ENCODE measurements at places on chromosomes 11 and 22. TPM values are rescaled to one million over a fixed set of nuclear protein-coding genes. Genes with fewer than 3 reads are reported as not detected.

DNA sequence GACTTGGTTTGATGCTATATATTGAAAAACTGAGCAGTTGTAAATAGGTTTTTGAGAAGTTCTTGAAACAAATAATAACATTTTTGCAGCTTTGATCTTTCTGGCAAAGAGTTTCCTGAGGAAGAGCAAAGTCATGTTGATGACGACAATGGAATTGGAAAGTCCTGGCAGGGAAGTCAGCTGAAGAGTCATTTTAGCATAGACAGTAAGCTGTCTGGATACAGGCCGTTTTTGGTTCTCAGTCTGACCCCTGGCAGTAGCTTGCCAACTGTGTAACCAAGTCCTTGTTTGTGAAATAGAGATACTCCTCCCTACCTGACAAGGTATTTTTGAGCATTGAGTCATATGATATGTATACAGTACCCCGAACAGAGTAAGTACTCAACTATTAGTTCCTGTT lies 193.3 kb downstream of the C11orf91 start:
- no peak for DNase-seq

- DNase-seq: peak; percentile 41
Observed at GRCh38 chr22:33271390-33272161, 213.4 kb upstream of the SYN3 start.

PLAAT3 gene
- 79.7 TPM for total RNA-seq

DNA sequence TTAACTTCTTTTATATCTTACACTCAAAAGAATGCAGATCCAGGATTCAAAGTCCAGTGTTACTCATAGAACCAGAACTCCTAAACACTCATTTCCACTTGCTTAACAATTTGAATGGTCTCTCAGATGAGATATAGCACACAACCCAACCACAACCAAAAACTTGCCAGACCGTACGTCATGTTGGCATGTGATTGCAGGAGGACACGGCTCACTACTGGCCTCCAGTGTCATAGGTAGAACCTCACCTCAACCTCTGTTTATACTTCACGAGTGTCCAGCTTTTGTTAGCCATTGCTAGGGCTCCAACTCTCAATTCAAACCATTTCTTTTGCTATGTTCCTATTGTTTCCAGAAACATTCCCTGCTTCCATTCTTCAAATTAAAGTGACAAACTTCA lies 58.5 kb upstream of the PDGFD start:
- no peak for DNase-seq

DNA sequence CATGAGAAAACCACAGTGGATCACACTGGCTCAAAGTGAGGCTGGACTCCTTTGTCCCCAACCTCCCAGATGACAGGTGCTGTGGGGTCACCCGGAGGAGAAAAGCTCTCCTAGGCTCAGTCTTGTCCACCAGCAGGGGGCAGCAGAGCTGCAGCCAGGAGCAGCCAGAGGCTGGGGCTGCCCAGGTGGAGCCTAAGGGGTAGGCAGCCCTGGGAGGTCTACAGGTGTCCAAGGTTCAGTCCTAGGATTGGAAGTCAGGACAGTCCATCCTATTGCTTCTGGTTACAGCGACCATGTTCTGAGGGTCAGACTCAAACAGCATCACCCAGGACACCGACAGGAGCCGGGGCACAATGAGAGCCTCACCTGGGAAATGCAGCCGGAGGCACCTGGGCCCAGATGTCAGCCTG lies 77.6 kb upstream of the IGLL5 start:
- DNase-seq: peak; percentile 64

- no peak for DNase-seq
Observed at GRCh38 chr11:100560606-100561005, 126.5 kb upstream of the ARHGAP42 start.

- no peak for DNase-seq
Observed at GRCh38 chr11:76665172-76665571, 5.4 kb downstream of the LRRC32 start.

C11orf16 gene
- not detected for total RNA-seq

DNA sequence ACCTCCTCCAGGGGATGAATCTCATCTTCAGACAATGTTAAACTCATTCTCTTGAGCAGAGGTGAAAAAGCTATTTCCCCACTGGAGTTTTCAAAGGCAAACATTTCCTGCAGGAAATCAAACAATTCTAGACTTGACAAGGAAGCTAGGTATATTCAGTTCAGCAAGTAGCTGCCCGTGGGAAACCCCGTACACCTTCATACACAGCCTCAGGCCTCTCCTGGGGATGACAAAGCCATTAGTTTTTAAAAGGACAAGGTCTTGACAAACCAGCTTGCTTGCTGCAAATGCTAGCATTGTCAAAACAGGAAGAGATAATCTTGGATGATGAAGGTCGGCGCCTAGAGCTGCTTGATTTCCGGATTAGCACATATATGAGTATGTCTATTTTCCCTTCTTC lies 1630.8 kb upstream of the TENM4 start:
- no peak for DNase-seq

GRCh38 chr11:1039481-1040427 lies 3.2 kb upstream of the MUC6 start:
- DNase-seq: no peak

DNA sequence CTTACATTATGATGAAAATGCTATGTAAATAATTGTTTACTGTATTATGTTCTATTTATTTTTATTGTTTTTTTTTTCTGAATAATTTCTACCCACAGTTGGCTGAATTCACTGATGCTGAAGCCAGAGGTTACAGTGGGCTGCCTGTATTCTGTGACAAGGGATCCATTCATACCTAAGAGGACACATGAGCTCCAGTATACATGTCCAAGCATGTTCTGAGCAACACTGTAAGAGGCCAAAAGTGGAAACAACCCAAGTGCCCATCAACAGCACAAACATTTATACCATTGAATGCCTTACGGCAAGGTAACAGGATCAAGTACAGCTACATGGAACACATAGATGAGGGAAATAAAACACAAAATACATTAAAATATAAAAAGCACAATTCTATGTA lies 1.4 kb upstream of the SRSF8 start:
- DNase-seq: no peak

APOA1 gene
- total RNA-seq: 2.1 TPM

- DNase-seq: no peak
Observed at GRCh38 chr11:26078231-26078821, 253.6 kb upstream of the ANO3 start.

GRCh38 chr11:2940147-2940920 lies 11.1 kb upstream of the PHLDA2 start:
- no peak for DNase-seq

DNA sequence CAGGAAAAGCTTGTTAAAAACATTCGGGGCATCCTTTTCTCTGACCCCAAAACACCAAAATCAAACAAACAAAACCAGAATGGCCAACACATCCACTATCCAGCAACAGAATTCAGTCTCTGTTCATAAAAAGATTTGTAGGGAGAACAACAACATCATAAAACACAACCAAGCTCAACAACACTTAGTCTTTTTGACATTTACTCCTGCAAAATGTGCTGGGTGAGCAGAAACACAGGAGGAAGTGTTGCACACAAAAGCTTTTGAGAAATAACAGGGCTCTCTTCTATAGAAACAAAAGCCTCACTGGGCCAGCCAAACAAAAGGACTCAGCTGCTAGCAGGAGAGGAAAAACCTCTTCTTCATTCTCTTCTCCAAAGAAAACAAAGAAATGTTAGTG lies 736.0 kb upstream of the CCDC90B start:
- DNase-seq: no peak

DNA sequence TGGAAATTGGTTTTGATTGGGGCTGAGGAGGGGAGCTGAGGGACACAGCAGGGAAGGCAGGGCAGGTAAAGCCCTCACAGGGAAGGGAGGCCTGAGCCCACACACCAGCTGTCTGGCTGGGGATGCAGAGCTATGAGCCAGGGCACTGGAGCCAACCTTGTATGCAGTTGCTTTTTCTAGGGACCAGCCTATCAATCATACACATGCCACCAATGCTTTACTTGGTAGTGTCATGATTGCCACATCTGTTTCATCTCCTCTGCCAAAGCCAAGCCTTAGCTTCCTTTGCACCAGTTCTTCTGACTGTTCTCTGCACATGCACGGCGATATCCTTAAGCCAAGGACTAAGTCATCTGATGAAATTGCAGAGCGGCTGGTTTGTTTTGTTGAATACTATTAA lies 207.1 kb upstream of the PLET1 start:
- no peak for DNase-seq

DGAT2 gene
- total RNA-seq: 3.9 TPM

GRCh38 chr11:73554671-73555320 lies 43.1 kb downstream of the FAM168A start:
- no peak for DNase-seq

GRCh38 chr11:110176366-110177085 lies 83.3 kb downstream of the ZC3H12C start:
- no peak for DNase-seq

GRCh38 chr11:74672332-74672955 lies 58.8 kb downstream of the CHRDL2 start:
- DNase-seq: no peak

CDCA5 gene
- 2.1 TPM for total RNA-seq

DNA sequence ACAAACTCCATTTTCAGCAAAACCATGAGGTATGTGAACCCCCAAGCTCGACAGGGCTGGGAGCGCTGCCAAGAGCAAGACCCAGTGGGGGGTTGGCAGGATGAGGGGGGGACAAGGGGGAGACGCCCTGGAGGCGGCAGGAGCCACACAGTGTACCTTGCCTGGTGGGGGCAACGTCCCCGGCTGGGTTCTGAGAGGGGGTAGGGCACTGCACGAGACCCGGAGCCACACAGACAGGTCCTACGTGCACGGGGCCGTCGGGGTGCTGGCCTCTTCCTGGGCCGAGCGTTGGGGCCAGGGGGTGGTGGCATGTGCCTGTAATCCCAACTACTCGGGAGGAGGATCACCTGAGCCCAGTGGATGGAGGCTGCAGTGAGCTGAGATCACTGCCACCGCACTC lies 28.8 kb downstream of the TBX1 start:
- DNase-seq: no peak

GRCh38 chr11:71206186-71206585 lies 46.2 kb downstream of the SHANK2 start:
- no peak for DNase-seq

DNA sequence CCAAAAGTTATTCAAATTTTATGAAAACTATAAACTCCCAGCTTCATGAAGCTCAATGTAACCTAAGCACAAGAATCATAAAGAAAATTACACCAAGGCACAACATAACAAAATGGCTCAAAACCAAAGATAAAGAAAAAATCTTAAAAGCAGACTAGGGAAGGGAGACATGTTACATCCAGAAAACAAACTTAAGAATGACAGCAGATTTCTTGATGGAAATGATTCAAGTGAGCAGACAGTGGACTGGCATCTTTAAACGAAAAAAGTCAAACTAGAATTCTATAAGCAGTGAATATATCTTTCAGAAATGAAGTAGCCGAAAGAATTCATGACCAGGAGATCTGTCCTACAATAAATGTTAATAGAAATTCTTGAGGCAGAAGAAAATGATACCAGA lies 75.6 kb downstream of the SHANK2 start:
- no peak for DNase-seq

DNA sequence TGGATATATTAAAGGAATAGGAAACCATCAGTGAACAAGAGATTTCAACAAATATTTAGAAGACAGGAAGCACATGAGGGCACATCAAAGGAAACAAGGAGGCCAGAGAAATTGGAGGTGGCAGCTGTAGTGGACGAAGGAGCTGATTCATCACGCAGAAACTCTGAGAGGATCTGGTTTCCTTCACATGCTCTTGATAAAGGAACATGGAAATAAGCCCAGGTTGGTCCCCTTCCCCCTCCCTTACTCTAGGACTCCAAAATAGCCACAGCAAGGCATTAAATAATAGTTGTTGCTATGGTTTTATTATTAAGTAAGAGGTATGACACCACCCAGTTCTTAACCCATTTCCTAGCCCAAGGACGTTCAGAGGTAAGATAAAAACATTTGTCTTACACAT lies 11.3 kb downstream of the IZUMO1R start:
- no peak for DNase-seq

DNA sequence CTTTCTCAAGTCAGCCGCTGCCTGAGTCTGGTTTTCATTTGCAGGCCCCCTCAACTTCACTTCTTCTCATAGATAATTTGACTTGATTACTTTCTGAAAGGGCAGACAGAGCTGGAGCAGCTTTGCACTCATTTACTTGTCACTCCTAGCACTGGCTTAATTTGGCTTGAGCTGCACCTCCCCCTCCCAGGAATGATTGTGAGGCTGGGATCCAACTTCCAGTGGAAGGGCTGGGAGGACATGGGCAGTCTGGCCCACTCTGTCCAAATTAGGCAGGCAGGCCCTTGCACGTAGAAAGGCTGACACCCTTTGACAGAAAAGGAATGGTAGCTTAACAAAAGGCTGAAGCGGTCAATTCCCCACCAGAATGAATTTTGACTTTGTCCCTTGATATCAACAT lies 453.9 kb downstream of the ETS1 start:
- DNase-seq: no peak

- DNase-seq: peak; percentile 51
Observed at GRCh38 chr11:15742626-15743519, 613.5 kb downstream of the SOX6 start.

All from adrenal gland (tissue), 19 donors.